AG09309 (cell line): ENCODE measurements at places on chromosomes 4 and X.

- DNase-seq: no peak
Observed at GRCh38 chrX:43949669-43950068, 23.5 kb downstream of the NDP start.

DNA sequence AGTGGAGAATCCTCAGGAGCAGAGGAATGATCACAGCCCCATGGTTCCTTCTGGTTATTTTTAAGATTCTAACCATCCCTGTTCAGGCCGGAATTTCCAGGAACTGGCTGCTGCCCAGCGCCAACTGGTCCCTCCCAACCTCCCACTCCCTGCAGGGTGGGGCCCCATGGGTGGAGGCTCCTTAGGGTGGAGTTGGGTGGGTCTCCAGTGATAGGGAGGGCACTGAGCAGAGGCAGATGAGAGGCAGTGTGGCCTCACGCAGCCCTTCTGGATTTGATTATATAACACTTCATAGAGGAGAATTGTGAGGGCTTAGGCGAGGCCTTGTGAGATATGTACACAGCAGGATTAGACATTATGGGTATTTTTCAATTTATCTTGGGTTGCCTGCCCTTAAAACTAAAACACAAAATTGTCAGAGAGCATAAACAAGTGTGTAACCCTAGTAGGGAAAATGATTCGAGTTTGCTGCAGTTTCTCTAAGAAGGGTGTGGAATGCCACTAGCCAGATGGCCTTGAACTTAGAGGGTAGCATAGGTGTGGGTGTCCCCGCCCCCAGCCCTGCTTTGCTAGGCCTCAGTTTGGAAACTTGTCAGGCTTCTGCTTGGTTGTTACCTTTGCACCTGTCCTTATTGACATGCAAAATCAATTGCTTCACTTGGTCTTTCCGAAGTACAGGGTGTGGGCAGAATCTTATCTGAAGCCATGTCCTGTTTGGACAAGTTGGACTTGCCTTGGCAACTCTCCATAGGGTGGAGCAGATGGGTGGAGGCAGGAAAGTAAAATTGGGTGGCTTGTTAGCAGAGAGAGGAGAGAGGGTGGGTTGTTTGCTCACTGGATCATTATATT is 9.4 kb downstream of the KLF3 start:
- DNase-seq: no peak

- no peak for DNase-seq
Observed at GRCh38 chr4:24477919-24478318, 106.4 kb downstream of the DHX15 start.

DNA sequence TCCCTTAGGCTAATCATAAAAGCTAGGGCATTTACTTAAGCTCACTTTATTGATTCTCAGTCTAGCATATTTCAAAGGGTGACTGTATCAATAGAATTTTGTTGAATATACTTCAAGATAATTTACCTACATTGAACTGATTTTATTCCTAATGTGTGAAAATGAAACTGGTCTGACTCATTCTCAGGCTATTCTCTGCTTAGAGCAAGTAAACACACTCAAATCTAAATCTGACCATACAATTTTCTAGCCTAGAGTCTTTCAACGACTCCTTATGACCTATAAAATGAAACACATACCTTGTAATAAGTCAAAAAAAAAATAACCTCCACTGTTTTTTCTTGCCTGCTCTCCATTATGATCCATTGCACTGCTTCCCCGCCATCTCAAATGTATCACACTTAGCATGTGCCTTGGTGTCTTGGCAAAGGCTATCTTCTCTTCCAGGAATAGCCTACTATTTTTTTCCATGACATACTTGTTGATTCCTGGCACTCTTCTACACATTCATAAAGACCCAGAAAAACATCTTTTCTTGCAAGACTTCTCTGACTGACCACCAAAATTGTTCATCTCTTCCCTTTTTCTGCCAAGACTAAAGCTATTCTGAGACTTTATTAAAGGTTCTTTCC is 965.1 kb upstream of the HS3ST1 start:
- no peak for DNase-seq

DNA sequence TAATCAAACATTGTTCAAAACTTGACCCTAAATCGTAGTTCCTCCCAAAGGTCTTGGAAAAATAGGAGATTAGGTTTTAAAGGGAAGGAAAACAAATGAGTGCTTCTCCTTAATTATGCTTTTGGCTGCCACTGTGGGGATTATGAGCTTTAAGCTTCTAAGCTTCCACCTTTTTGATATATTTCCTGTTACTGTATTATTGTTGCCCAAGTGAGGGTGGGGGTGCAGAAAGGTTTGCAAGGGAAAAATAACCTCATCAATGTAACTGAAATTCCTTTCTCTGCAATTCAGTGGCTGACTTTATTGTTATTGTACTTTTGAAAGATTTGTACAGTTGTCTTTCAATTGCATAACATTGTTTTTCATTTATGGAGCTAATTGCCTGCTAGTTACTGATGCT is 285.1 kb downstream of the FRMPD4 start:
- DNase-seq: no peak

DNA sequence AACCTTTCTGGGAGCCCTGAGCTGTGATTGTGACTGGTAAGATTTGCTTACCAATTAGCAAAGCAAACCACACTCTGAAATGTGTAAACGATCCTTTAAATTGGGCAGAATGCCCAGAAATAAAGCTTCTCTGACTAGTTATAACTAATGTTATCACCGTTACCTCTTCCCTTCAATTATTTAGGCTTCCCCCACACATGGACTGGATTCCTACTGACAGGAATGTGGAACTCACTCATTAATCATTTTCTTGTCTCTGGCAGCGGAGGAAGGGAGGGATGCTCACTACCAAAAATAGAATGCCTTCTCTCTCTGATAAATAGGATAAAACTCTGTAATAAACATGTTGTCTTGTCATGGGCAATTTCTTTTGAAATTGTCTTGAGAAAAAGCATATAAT is 25.3 kb upstream of the NWD2 start:
- no peak for DNase-seq

- no peak for DNase-seq
Observed at GRCh38 chrX:109939498-109939897, 63.4 kb upstream of the TMEM164 start.

DNA sequence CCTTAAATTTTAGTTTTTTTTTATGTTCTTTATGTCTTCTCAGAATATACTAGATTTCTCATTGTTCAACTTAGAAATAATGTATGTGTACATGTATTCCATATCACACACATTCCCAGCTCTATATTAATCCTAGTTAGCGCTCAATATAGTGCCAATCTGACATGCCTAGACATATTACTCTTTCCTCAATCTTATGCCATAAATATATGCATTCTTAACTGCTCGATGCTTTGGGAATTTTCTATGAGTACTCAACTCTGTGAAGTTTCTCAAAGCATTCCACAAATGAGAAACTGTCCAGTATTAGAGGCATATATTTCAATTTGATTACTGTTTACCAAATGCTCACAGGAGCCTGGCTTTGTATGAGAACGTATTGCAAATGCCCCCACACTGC is 231.2 kb upstream of the VEGFC start:
- no peak for DNase-seq

- peak; percentile 3 for DNase-seq
Observed at GRCh38 chr4:115154826-115155225, 41.4 kb upstream of the NDST4 start.

DNA sequence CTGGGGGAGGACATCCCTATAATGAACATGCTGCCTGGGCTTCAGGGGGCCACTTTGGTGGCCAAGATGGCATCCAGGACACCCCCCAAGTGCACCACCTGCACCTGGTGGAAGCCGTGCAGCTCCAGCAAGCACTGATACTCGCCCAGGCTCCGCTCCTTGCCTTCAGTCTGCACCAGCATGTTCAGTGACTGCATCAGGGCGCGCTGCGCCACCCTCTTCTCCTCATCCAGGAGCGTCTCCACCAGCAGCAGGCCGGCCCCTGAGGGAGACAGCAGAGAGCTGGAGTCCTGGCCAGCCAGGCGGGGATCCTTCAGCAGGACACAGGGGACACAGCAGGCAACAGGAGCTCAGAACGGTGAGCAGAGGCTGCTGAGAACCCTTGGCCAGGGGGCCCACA is 11.3 kb upstream of the SLC25A6 start:
- DNase-seq: no peak

DNA sequence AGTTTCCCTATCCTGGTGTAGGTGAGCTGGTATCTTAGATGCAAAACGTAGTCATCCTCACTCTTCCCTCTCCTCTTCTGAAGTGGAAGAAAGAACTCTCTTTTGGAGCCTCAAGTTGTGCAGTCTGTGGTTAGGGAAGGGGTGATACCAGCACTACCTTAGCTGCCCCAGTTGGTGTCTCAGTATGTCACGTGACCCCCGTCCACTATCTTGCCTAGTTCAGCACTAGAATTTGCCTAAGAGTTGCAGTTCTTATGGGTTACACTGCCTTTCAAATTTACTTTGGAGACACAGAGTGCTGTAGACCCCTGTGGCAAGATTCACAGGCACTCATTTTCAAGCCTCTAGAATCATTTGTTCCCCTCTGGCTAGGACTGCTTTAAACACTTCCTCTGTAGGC is 322.8 kb upstream of the EDA2R start:
- no peak for DNase-seq

DNA sequence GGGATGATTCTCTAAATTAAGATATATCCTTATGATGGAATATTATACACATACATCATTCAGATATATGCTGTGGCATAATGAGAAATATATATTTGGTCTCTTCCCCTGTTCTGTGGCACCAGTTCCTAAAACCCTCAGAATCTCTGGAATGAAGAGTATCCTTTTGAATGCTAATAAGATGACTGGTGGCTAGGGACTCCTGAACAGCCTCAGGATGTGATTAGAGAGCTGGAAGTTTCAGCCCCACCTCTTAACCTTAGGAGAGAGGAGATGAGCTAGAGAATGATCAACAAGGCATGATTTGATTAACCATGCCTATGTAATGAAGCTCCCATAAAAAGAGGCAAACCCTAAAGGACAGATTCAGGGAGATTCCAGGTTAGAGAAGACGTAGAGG is 632.0 kb downstream of the IQCM start:
- DNase-seq: no peak

DNA sequence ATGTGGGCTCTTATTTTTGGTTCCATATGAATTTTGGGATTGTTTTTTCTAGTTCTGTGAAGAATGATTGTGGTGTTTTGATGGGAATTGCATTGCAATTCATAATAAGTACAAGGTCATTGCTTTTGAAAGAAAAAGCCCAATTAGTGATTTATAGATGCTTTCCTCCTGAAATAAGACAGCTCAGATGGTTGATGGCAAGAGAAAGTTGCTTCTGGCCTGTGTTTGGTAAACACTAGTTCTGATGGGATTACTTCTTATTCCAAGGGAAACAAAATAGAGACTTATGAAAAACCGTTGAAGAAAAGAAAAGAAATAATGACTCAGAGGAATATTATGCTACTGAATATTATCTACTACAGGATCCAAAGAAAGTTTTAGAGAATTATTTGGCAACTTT is 144.9 kb downstream of the SPANXA1 start:
- DNase-seq: no peak

GRCh38 chr4:138915756-138916155 is 99.8 kb upstream of the NOCT start:
- DNase-seq: no peak

DNA sequence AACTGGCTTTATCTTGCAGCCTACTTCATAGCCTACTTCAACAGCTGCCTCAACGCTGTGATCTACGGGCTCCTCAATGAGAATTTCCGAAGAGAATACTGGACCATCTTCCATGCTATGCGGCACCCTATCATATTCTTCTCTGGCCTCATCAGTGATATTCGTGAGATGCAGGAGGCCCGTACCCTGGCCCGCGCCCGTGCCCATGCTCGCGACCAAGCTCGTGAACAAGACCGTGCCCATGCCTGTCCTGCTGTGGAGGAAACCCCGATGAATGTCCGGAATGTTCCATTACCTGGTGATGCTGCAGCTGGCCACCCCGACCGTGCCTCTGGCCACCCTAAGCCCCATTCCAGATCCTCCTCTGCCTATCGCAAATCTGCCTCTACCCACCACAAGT is 4.0 kb downstream of the GPR50 start:
- no peak for DNase-seq

GRCh38 chrX:45164995-45165394 is 35.7 kb downstream of the DIPK2B start:
- DNase-seq: no peak

DNA sequence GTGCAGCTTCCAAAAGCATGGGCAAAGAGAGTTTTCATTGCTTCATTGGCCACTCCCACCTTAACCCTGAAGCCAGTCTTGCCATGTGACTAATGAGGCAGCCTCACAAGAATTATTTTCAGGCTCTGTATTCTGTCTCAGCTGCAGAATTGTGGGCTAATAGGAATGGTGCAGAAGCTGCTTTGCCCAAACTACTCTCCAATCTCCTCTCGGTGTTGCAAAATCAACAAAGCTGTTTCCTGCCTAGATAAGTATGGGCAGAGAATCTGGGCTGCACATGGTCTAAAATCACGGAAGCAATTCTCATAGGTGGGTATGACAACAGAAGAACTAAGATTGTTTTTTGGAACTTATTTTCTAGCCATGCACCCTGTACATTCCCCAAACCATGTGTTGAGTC is 31.4 kb downstream of the PPP1R2C start:
- DNase-seq: peak; percentile 47

DNA sequence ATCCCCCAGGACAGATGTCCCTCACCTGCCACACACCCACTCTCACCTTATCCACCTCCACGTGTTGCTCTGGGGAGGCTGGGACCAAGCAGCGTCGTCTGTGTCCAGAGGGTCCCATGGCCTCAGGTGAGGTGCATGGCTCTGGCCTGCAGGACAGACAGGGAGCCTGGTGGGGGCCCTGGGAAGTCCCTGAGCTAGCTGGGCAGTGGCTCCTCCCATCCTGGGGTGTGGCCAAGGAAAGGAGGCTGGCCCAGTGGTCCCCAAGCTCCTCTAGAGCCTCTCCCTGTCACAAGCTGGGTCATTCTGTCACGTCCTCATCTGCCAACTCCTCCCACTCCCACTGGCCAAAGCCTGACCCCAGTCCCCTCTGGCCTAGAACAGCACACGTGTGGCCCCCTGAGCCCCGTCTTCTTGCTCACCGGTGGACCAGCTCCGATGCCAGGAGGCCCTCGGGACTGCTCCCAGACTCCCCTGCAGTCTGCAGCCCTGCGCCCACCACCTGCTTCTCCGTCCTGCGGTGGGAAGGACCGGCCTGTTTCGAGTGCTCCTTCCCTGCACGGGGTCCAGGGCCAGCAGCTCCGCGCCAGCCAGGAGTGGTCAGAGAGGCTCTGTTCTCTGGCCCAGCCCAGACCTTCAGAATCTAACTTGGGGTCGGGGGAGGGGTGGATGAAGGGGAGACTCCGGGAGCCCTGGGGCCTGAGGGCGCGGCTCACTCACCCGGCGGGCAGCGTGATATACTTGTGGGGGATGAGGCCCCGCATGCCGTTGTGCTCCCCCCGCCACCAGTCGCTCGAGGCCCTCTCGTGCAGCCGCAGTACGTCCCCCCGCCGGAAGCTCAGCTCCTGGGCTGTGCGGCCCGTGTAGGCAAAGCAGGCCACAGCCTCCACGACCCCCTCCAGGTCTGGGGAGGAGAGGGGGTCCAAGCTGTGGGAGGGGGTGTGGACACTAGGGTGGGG is 4.8 kb downstream of the AVPR2 start:
- no peak for DNase-seq

- no peak for DNase-seq
Observed at GRCh38 chr4:156377036-156377710, 423.5 kb upstream of the CTSO start.

GRCh38 chrX:17735406-17735805 is 1.9 kb upstream of the SCML1 start:
- DNase-seq: no peak
